Mammary microvascular endothelial cell (primary cell): ENCODE measurements at places on chromosomes 13 and 19. TPM values are rescaled to one million over a fixed set of nuclear protein-coding genes. Genes with fewer than 3 reads are reported as not detected.

SLC1A6 gene
- not detected in 2 replicates for total RNA-seq

CYP2A6 gene
- total RNA-seq, result not detected in 2 replicates

FGF9 gene
- total RNA-seq, result not detected in 2 replicates

PCDH20 gene
- total RNA-seq, result not detected in 2 replicates
